Tongue (tissue), 3 donors: ENCODE measurements at places on chromosomes 3 and 15. TPM values are rescaled to one million over a fixed set of nuclear protein-coding genes. Genes with fewer than 3 reads are reported as not detected.

Gene PPP2R3A
- total RNA-seq = 117 TPM

Gene PDIA5
- total RNA-seq = 18.5 TPM

DNA sequence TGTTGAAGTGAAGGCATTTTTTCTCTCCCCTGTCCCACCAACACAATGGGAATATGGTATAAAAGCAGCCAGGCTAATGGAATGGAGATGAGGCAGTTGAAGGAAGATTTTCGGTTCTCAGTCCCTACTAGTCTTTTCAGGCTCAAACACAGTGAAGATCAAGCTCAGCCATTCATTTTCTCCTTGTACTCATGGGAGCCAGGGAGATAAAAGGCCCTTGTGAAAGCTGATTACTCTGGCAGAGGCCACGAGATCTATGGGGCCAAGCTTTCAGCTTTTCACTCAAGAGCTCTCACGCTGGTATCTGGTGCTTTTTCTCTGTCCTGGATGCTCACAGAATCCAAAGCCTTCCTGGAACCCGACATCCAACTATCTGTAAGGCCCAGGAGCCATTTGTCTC is 14.5 kb upstream of the FAN1 start:
- DNase-seq = no peak

DNA sequence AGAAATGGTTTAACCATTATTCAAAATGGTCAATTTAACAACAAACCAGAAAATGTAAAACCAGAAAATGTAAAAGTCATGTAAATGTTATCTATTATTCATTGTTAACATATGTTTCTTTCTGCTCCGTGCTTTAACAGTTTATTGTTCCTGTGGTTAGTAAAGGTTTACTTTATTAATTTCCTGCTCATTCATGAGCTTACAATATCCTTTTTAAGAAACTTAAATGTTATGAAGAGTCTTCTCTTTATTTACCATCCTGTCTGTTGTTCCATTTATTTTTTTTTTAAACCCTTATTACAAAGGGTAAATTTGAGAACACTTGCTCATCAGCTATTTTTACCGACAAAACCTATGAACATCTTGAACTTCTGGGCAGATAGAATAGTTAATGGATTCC is 148.1 kb downstream of the GHSR start:
- DNase-seq = no peak

DNA sequence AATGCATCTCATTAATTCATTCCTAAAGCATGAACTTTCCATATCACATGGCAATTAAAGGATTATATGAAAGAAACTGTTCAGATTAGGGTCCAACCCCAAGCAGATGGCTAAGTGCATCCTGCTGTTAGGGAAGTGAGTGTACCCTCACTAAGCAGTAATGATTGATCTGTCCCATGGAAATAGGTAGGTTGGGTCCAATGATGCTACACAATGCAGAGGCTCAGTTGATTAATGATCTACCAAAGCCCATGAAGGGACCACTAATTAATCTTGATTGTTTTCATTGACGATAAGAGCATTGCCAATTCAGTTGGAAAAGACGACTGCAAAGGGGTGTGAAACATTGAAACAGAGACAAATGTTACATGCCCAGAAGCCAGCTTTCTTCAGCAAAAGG is 194.5 kb upstream of the LRTM1 start:
- no peak for DNase-seq

DNA sequence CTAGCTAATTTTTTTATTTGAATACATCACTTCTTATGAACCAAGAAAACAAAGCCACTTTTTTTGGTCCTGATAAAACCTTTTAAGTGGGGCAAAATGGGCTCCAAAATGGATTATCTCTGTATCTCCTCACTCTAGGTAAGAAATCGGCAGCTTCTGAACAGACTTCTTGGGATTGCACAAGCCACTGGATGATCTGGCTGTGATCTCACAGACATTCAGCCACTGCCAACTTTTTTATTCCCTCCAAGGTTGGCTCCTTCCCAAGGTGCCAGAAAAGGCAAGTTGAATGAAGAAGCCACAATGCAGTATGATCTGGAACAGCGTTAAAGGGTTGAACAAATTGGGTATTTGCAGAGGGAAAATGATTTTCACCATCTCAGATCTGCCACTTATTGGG is 73.2 kb downstream of the PRICKLE2 start:
- peak; percentile 66 for DNase-seq

GRCh38 chr3:79258479-79258878 is 509.3 kb downstream of the ROBO1 start:
- no peak for DNase-seq

DNA sequence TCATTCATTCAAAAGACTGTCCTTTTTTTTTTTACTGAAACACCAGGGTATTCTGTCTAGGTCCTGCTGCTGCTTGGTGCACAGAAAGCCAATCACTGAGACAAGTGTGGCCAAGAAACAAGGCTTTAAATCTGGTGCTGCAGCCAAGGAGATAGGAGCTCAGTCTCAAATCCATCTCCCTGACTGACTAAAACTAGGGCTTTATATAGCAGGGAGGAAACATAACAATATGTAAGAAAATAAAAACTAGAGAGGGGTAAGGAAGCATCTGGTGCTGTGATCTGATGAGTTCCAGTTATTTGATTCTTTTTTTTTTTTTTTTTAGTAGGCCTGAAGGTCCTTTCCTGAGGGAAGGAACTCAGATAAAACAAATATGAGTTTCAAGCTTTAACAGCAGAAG is 139.8 kb downstream of the ATG7 start:
- DNase-seq = no peak

DNA sequence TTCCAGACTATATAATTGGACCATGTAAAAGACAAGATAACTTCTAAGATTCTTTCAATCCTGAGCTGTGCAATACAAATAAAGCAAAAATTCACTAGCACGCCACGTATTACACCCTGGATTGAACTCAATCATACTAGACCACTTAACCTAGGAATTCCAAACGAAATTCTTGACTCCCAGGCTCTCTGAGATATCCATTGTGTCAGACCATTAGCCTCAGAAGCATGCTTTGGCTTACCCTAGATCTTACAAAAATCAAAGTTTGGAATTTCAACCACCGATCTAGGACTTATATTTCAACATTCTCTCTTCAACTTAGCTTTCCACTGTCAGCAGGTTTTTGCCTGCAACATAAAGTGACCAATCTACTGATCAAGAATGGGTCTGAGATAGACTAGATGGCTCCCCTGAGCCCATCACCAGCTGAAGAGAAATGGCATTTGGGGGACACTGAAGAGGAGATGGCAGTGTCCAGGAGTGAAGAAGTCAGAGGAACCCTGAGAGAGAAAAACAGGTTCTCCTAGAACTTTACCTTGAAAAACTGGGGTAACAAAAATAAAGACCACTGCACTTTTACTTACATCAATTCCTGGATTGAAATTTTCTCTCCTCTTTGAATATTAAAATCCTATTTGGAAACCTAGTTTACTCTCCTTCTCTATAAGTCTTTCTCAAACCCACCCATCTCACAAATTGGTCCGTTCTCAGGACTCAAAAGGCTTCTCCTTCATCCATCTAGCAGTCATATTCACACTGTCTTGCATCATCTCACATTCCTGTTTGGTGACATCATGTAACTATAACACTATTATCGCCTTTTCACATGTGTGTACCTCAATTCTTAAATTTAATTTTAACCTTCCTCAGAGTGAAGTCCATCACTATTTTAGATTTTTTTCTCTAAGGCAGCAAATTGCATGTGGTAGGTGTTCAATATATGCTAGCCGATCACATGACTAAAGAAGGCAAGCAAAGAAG is 18.5 kb downstream of the CPNE4 start:
- no peak for DNase-seq

DNA sequence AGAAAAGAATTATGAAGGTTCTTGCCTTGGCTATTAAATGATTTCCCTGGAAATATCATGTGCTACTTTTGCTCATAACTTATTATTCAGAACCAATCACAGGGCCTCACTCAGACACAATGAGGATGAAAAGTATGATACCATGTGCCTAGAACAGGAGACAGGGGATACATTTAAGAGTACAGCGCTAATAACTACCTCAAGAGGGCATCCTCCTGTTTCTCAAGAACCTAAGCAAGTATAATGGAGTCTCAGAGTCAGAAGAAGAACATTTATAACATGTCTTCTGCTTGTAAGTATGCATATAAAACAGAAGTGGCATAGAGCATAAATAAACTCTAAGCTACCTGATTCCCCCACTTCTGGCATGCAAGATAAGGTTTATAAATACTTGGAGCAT is 125.4 kb upstream of the MME start:
- no peak for DNase-seq

GRCh38 chr3:71033681-71034220 is 549.8 kb downstream of the FOXP1 start:
- DNase-seq = no peak

- DNase-seq = peak; percentile 17
Observed at GRCh38 chr15:65089206-65089824, 12.8 kb downstream of the KBTBD13 start.

- no peak for DNase-seq
Observed at GRCh38 chr3:119636249-119636648, 24.1 kb downstream of the POPDC2 start.

GRCh38 chr15:85389772-85390171 is 9.4 kb downstream of the AKAP13 start:
- no peak for DNase-seq

DNA sequence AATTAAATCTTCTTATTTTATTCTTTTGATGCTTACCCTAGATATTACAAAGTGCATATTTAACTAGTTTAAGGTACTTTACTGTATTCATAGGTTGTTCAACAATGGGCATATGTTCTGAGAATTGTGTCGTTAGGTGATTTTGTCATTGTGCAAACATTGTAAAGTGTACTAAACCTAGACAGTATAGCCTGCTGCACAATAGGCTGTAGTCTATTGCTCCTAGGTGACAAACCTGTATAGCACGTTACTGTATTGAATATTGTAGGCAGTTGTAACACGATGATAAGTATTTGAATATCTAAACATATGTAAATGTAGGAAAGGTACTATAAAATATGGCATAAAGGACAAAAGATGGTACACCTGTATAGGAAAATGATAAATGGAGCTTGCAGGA is 100.7 kb downstream of the CACNA2D3 start:
- no peak for DNase-seq
